Thyroid gland (tissue), 4 donors: ENCODE measurements at places on chromosomes 7 and 10. TPM values are rescaled to one million over a fixed set of nuclear protein-coding genes. Genes with fewer than 3 reads are reported as not detected.

The CD36 gene
- 137 TPM for total RNA-seq

The GOT1 gene
- total RNA-seq: 43.4 TPM

The CNPY1 gene
- total RNA-seq: not detected

The AGBL3 gene
- total RNA-seq: 4.5 TPM

The TMEM236 gene
- total RNA-seq: 0.67 TPM

The SPDYE17 gene
- not detected for total RNA-seq

- peak; percentile 43 for DNase-seq
Observed at GRCh38 chr7:521221-522070, 1.8 kb upstream of the PDGFA start.

DNA sequence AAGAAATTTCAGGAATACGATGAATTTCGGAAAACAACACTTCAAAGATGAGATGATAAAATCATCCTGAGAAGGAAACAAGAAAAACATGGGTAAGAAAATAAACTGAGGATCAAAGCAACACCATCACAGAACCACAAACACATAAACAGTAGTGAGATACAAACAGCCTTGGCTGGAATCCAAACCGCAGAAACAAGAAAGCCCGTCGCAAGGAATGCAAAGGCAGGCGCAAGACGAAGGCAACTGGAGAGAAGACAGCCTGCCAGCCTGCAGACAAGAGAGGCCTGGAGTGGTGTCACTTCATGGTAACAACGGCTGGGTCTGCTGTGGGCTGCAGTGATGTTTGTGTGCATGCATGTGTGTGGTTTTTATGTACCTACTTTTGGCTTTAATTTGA, 61.8 kb upstream of the DRGX start:
- no peak for DNase-seq

- no peak for DNase-seq
Observed at GRCh38 chr7:42730586-42730985, 181.3 kb downstream of the C7orf25 start.

DNA sequence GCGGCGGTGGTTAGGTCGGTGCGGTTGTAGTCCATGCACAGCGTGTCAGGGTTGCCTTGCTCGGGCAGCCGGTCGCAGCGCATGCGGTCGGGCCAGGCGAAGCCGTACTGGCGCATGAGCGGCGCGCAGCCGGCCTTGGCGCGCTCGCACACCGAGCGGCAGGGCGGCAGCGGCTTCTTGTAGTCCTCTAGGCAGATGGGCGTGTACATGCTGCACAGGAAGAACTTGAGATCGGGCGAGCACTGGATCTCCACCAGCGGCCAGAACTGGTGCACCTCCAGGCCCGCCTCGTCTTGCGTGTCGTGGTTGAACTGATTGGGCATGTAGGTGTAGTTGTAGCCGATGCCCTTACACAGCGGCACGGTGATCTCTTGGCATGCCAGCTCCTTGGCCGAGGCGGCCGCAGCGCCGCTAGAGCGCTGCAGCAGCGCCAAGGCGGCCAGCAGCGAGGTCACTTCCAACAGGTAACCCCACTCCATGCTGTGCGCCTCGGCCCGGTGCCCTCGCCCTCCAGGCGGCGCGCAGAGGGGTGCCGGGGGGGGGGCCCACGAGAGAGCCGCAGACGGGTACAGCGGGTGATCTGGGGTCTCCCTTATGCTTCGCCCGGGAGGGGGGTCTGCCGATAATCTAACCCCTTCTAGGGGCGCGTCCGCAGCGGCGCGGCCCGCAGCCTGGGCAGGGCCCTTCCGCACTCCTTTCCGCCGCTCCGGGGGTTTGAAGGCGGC, 983 bp downstream of the FZD8 start:
- peak; percentile 84 for DNase-seq

DNA sequence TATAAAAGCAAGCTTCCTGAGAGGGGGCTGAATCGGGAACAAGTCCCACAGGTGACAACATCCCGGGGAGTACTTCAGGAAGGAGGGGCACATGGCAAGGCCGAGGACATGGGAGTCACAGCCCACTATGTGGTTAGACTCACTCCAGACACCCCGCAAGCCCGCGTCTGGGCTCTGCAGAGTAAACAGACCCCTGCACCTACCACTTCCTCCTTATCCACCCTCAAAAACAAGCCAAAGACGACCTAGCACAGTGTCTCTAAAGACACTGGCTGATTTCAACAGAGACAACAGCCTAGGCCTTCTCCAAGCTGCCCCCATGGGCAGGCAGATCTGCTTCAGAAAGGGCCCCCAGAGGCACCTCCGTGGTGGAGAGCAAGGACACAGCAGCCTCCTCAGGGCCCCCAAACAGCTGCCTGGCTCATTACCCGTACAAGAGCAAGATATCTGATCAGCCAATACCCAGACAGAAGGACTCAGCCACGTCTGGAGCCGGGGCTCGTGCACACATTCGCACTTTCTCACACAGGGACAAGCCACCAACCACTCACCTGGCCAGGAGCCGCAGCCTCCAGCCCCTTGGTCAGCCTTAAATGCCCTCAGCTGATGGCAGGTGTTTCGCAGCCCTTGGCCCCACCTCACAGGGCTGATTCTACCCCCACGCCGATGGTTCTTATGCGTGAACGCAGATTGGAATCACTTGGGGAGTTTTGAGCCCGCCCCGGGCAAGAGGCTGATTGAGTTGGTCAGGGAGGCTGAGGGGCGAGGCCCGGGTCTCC, 10.7 kb upstream of the KPNA7 start:
- DNase-seq: no peak

DNA sequence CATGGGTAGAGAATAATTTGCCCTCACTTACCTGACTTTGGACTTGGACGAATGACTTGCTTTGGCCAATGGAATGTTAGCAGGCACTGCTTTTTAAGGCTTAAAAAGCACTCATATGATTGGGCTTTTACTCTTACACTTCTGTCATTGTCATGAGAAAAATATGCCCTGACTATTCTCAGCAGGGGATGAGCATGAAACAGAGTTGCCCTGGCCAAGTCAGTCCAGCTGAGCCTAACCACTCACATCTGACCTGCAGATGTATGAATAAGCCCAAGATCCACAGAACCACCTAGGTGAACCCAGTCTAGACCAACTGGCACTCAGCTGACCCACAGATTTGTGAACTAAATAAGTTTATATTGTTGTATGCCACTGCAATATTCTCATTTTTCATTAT, 573.5 kb downstream of the TNS3 start:
- no peak for DNase-seq

DNA sequence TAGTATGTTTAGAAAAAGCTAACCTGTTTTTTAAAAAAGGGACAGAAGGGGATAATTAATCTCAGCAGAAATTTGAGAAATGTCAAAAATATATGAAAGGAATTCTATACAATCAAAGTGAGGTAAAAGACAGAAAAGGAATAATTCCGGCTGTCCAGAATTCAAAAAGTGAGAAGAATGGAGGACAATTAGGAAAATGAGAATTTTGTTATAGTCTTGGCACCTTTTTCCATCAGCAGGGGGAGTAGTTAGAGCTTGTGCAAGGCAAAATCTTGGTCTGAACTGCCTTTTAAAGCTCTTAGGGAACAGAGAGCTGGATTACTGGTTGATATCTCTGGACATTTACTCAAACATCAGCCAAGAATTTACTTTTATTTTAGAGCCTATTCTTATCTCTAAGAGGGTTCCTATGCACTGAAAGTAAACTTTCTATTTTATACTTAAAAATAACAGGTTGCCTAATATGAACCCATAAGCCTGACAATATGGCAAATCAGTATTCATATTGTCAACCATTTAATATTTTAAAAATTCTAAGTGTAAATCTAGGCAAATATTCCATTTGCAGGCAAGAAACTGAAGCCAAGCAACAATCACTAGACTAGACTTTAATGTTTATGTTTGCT, 185.6 kb downstream of the ANK3 start:
- no peak for DNase-seq

GRCh38 chr10:34297541-34298345, 517.4 kb downstream of the PARD3 start:
- no peak for DNase-seq

DNA sequence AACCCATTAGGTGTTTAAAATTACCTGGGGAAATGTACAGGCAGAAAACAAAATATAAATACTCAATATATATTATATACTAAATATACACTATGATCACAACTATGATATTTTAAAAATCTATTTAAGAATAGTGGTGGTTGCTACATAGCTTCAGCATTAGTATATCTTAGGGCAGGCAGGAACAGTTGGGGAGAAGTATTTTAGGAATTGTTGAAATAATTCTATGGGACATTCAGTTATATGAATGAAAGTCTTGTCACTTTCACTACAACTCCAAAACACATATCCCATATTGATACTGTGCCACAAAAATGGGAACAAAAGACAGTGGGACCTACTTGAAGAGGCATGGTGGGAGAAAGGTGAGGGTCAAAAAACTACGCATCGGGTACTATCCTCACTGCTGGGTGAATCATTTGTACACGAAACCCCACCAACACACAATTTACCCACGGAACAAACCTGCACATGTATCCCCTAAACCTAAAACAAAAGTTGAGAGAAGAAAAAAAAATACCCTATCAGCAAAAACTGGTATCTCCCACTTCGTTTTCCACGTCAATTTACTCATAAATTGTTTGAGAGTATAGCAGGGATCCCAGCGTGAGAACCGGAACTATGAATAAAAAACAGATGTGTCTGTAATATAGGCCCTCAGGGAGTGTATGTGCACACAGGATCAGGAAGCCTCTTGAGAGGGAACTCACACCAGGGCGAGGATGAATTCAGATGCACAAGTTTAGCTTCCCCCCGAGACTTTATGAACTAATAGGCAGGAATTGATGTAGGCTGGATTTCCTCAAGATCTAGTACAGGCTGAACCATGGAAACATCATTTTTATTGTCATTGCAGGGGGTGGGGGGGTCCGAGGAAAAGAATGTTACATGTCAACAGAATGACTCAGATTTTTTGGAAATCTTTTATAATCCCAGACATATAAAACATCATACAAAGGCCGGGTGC, 16.2 kb downstream of the SLC16A12 start:
- DNase-seq: no peak

- DNase-seq: no peak
Observed at GRCh38 chr10:28431139-28431538, 101.8 kb upstream of the WAC start.

DNA sequence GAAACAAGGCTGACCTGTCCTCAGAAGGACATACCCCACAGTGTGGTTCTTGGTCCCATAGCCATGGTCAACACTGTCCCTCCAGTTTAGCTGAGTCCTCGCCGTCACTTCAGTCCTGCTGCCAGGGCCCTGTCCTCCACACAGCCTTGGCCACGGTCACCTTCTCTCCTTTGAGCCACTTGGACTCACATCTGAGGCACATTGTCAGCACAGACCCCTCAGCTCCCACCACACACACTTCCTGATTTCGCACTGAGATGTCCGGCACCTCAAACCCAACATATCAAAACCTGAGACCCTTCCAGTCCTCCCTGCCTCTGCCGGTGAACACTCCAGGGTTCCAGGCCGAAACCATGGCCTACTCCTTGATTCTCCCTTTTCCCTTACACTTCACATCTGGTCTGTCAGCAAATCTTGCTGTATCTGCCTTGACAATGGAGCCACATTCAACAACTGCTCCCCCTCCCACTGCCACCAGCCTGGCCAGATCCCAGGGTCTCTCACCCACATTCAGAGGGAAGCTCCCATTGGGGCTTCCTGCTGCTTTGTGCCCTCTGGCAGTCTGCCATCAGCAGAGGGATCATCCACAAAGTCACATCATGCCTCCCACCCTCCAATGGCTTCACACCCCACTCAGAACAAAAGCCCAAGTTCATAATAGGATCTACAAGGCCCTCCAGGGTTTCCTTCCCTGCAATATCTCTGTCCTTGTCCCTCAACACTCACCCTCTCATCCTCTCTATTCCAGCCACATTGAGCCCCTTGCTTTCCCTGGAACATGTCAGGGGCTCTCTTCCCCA, 219.6 kb upstream of the SHH start:
- no peak for DNase-seq

GRCh38 chr10:110600487-110601101, 33.1 kb downstream of the SMC3 start:
- DNase-seq: peak; percentile 21

GRCh38 chr10:6843481-6843881, 263.4 kb upstream of the PRKCQ start:
- no peak for DNase-seq
